ENCODE measurements at places on chromosomes 7 and 10.

GRCh38 chr10:122461729-122462532, 578 bp downstream of the HTRA1 start:
- DNase-seq, result no peak

DNA sequence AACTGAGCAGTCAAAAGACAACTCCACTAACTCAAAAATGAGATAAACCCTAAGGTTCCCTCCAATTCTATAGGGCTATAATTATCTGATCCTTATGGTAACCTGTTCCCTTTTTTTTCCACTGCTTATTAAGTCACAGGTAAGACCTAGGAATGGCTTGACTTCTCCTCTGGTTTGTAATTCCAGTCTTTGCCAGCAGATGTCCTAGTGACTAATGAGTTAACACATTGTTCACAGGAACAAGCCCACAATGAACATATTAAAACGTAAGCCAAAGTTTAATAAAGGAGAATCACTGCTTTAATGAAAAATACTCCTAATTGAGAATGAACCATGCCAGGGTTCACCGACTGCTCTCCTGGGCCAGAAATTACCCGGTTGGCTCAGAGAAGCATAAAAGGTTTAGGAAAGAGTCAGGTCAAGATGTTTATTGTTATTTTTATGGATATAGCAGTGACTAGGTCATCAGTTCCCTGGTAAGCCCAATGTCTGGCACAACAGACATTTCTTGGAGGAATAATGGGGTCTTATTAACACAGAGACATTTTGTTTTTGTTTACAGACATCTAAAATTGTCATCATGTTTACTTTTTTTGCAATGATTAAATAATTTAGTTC, 120.1 kb downstream of the ELAPOR2 start:
- DNase-seq, result peak; percentile 46

GRCh38 chr10:87702260-87702972, 42.7 kb downstream of the PAPSS2 start:
- DNase-seq, result no peak

DNA sequence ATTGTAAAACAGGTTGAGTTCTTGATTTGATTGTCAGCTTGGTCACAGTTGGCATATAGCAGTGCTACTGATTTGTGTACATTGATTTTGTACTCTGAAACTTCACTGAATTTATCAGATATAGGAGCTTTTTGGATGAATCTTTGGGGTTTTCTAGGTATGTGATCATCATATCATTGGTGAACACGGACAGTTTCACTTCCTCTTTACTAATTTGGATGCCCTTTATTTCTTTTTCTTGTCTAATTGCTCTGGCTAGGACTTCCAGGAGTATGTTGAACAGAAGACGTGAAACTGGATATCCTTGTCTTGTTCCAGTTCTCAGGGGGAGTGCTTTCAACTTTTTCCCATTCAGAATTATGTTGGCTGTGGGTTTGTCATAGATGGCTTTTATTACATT, 86.9 kb downstream of the EXOC4 start:
- no peak for DNase-seq

DNA sequence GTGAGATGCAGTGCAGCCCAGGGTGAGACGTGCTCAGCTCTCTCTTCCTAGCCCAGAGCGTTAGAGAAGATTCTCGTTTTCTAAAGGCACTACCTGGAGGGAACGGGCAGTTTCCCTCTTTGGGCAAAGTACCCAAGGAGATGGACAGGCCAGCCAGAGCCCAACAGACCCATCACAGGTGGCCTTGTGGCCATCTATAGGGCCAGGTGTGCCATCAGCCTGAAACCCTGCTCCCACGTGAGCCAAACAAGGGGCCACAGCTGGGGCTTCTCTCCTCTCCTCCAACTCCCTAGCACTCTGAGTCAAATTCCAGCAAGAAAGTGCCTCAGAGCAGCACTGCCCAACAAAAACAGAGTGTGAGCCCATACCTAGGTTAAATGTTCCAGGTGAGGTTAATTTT, 22.3 kb downstream of the CHST15 start:
- no peak for DNase-seq

- no peak for DNase-seq
Observed at GRCh38 chr10:121700416-121700815, 102.2 kb upstream of the FGFR2 start.

DNA sequence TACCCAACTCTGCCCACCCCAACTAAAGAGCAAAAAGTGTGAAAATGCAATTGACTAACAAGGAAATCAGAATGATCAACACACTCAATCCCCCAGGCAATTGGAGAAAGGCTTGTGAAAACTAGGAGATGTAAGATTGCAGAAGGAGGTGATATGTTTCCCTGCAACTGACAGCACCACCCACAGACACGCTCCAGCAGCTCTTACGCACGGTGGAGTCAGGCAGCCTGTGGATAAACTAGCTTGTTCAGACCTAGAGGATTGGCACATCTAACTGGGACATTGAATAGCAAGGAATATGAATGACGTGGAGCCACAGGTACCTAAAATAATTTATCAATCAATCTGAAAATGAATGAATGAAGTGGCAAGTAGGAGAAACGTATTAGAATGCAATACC, 125.7 kb upstream of the MYO3A start:
- DNase-seq, result no peak

GRCh38 chr7:39360038-39360437, 206.2 kb upstream of the YAE1 start:
- no peak for DNase-seq

- no peak for DNase-seq
Observed at GRCh38 chr7:151025924-151026671, 1.8 kb upstream of the ATG9B start.

GRCh38 chr7:157805713-157806112, 468.9 kb downstream of the DNAJB6 start:
- DNase-seq, result no peak

- no peak for DNase-seq
Observed at GRCh38 chr7:78734626-78735025, 718.8 kb downstream of the MAGI2 start.

- no peak for DNase-seq
Observed at GRCh38 chr10:21700474-21700873, 166.4 kb downstream of the MLLT10 start.

DNA sequence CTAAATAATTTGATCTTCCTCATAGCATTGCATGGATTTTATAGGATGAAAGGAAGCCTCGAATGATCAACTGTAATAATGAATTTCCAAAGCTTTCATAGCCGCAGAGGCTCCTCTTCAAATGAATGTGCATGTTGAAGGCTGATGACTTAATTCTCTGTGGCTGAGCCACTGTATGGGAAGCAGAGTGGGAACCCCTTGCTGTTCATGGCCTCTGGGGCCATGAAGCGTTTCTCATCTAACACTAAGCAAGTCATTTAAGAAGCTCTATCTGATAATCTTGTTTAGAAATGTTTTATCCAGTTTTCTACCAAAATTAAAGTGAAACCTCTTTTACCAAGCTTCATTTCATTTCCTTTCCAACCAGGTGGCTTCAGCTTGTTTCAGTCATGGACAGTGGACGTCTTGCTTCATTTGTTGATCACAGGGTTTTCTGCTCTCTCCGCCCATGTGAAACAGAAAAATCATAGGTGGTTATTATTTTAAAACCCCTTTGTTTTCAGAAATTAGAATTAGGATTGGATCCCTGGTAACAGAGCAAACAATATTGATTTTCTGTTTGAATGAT, 10.3 kb upstream of the ADARB2 start:
- no peak for DNase-seq

- DNase-seq, result no peak
Observed at GRCh38 chr7:39919646-39920045, 30.4 kb upstream of the CDK13 start.

DNA sequence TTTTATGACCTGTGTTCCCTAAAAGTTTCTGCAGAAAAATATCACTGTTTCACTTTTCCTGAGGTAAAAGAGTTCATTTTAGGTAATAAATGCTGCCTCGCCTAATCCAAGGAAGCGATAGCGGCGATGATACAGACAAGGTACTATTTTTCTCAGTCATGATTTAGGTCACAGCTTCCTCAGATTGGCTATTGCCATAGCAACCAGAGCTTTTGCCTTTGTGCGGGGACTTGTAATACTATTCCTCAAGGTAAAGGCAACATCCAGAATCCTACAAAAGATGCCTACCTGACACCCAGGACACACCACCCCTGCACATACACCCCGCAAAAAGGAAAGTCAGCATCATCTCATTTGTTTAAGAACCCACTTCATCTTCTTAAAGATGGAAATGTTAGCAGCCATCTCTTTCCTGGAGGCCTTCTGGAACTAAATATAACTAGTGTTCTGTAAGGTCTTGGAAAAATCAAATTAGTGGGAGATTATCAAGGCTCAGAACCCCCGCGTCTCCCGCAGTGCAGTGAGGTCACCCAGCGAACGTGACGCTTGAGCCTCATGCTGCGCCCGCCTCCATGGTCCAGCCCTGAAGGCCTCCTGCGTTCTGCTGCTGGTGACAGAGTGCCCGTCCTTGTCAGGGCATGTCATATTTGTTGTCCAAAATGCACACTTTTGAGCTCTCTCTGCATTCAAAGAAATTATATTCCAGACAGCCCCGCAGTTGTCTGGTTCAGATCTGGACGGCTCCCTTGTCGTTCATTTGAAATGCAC, 402.0 kb upstream of the RNF32 start:
- DNase-seq, result no peak

DNA sequence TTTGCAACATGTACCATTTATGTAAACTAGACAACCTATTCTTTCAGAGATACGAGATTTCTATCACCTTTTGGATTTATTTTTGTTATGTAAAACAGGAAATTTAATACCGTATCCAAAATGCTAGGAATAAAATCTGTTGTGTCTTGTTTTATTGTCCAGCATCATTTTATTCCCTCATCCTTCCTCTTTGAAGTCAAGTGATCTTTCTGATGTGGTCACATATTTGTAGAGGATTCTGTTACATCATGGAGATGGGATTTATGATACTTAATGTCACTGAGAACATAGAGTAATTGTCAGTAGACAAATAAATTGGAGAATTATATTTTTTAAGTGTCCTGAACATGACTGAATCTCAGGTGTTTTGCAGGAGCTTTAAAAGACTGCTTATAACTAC, 64.7 kb downstream of the ZNF277 start:
- DNase-seq, result peak; percentile 38
